Lower lobe of right lung (tissue), 2 donors: ENCODE measurements at places on chromosomes 12 and 14. TPM values are rescaled to one million over a fixed set of nuclear protein-coding genes. Genes with fewer than 3 reads are reported as not detected.

The PRH2 gene
- total RNA-seq, result not detected

- DNase-seq, result no peak
Measured at GRCh38 chr14:50350975-50351374, 38.9 kb downstream of the DMAC2L start.

DNA sequence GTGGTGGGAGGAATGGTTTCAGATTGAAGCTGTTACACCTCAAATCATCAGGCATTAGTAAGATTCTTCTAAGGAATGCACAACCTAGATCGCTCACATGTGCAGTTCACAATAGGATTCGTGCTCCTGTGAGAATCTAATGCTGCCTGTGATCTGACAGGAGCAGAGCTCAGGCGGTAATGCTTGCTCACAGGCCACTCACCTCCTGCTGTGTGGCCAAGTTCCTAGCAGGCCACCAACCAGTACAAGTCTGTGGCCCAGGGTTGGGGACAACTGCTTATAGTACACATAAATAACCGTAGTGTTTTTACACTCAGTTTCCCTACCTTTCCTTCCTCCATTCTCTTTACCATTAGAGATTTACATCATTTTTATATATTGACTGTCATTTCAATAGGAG lies 121.4 kb downstream of the SLCO1B3 start:
- no peak for DNase-seq

DNA sequence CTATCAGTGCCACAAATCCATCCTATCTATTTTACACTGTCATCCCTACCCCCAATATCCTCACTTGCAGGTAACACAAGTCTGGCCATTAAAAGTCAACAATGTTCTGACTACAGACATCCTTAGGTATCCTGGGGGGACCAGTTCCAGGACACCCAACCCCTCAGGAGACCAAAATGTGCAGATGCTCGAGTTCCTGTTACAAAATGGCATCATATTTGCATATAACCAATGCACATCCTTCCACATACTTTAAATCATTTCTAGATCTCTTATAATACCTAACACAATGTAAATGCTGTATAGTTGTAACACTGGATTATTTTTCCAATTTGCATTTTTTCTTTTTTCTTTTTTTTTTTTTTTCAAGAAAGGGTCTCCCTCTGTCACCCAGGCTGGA lies 6.9 kb downstream of the SYCP3 start:
- DNase-seq, result no peak

DNA sequence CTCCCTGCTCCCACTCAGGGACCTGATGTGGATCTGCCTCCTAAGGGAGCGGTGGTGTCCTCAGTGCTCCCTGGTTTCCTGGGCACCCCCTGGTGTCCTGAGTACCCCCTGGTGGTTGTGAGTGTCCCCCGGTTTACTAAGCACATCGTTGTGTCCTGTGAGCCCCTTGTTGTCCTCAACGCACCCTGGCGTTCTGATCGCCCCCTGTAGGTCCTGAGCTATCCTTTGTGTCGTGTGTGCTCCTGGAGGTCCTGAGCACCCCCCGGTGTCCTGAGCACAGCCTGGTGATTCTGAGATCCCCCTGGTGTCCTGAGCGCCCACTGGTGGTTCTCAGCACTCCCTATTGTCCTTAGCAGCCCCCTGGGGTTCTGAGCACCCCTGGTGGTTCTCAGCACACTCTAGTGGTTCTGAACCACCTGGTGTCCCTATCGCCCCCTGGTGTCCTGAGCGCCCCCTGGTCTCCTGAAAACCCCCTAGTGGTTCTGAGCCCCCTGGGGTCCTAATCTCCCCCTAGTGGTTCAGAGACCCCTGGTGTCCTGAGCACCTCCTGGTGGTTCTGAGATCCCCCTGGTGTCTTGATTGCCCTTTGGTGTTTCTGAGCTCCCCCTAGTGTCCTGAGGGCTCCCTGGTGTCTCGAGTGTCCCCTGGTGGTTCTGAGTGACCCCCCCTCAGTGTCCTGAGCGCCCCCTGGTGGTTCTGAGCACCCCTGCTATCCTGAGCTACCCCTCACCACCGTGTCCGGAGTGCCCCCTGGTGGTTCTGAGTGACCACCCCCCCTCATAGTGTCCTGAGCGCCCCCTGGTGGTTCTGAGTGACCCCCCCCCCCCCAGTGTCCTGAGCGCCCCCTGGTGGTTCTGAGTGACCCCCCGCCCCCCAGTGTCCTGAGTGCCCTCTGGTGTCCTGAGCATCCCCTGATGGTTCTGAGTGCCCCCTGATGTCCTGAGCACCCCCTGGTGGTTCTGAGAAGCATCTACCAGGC lies 615.1 kb downstream of the TMEM121 start:
- DNase-seq, result no peak

GRCh38 chr14:39593377-39593776 lies 161.1 kb upstream of the FBXO33 start:
- no peak for DNase-seq

- DNase-seq, result no peak
Measured at GRCh38 chr12:25524366-25524765, 28.7 kb downstream of the LMNTD1 start.

GRCh38 chr14:104882325-104882973 lies 17.4 kb downstream of the CEP170B start:
- peak; percentile 82 for DNase-seq

The SOAT2 gene
- total RNA-seq, result not detected

GRCh38 chr12:108879615-108880254 lies at the start of gene DAO:
TSS of gene DAO (plus strand) at chr12:108880092. CDS start at chr12:108885007, 4,915 bp downstream.
- no peak for DNase-seq

DNA sequence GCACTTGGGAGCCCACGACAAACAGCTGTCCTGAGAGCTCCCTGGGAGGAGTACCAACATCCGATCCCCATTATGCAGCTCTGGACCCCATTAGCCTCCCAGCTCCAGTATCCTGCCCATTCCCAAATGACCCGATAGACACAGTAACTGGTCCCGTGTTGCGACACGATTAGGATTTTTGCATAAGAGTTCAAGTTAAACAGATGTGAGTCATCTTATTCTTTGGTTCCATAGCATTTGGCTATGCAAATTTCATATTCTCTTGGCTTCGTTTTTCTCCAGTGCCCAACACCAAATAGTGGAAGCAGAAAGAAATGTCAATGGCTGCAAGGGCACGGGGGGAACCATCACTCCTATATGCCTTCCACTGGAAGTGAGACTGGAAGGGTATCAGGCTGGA lies 43.0 kb upstream of the LRRC10 start:
- DNase-seq, result no peak

The BCL2L2 gene
- total RNA-seq, result 43.9 TPM

The GLI1 gene
- total RNA-seq, result 0.21 TPM

DNA sequence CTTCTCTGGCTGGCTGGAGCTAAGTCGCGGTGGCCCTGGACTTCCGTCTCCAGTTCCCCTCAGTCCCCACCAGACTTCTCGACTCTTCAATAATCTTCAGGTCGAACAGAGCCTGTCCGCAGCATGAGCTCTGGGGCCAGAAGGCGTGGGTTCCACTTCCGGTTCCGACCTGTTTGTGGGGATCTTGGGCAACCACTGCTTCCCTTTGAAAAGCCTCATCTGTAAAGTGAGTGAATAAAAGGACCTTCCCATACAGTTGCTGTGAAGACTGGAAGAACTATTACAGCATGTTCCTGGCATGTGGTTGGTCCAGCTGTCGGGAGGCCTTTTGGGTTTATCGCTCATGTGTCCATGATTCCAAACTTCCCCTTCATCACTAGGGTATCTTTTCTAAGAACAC lies 19.4 kb downstream of the ADGRD1 start:
- no peak for DNase-seq

The GLIPR1L1 gene
- total RNA-seq, result not detected

The ADSS1 gene
- total RNA-seq, result 5.1 TPM

- no peak for DNase-seq
Measured at GRCh38 chr12:110149086-110149660, 25.0 kb downstream of the IFT81 start.

DNA sequence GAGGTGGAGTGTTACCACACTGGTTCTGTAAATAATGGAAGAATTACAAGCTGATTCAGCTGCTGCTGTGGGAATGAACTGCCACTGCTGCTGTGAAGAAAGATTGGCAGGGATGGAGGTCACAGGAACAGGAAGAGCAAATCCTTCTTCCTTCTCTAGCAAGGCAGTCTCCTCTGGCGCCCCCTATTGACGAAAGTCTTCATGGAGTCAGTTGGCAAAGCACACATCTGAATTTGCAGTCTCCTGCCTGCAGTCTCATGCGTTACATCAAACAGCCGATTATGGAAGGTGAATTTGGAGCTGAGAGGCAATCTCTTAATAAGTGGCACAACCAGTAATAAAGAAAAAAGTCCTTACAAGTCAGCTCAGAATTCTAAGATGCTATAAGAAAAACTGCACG lies 106.0 kb upstream of the TMTC1 start:
- no peak for DNase-seq

- peak; percentile 92 for DNase-seq
Measured at GRCh38 chr12:124369055-124369826, 74.3 kb downstream of the RFLNA start.

- DNase-seq, result no peak
Measured at GRCh38 chr12:54358191-54358944, 5.9 kb downstream of the GPR84 start.

The NDRG2 gene
- total RNA-seq, result 92.7 TPM

The TRIM9 gene
- total RNA-seq, result 0.92 TPM

GRCh38 chr12:131436922-131437705 lies 273.8 kb upstream of the SFSWAP start:
- no peak for DNase-seq

The MAP1LC3B2 gene
- 1.9 TPM for total RNA-seq

- no peak for DNase-seq
Measured at GRCh38 chr14:37985826-37986470, 221.8 kb upstream of the SSTR1 start.

The ZNF891 gene
- 2.6 TPM for total RNA-seq

DNA sequence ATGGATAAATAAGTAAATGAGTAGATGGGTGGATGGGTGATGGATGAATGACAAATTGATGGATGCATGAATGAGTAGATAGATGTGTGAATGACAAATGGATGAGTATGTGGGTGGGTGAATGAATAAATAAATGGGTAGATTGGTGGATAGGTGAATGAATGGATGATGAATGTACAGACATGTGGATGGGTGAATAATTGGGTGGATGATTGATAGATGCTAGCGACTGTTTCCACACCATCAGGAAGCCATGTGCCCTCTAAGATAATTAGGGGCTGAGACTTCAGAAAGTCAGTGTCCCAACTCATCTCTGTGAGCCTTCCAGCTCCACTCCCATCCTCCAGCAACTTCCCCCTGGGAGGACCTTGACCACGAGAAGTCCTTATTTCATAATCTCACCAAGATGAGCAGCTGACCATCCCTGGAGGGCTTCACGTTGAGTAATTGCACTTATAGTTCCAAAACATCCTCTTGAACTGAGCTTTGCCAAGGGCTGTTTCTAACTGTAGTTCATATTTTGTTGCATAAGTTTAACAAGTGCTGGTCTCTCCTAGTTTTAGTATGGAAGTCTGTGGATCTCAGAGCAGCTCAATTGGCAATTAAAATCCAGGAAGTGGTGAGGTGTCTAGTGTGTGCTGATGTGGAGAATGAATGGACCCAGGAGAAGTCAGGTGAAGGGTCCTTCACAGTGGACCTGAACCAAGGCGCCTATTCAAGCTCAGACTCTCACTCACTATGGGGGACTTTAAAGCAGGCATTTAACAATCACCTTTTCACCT lies 295.7 kb downstream of the ADGRD1 start:
- DNase-seq, result no peak

- no peak for DNase-seq
Measured at GRCh38 chr12:85182699-85183098, 97.3 kb upstream of the ALX1 start.

The LRR1 gene
- total RNA-seq, result 9.0 TPM

DNA sequence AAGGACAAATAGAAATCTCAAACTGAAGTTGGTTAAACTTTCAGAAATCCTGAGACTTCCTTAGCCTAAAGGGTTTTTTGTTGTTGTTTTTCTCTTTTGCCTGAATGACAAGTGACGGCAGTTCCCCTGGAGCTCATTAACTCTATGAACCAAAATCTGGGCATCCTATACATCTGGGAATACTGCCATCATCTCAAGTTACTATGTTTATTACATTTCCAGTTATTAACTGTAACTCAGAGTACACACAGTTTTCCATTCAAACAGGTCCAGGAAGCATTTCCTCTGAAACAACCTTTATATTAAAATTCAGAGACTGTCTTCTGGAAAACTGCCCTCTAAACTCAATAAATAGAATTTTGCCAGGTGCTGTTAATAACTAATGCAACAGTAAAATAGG lies 55.6 kb upstream of the CDKL1 start:
- DNase-seq, result no peak

- peak; percentile 26 for DNase-seq
Measured at GRCh38 chr14:100858838-100859220, 32.9 kb downstream of the MEG3 start.

The GRIP1 gene
- 4.3 TPM for total RNA-seq

The CCDC88C gene
- 45.8 TPM for total RNA-seq

The OR4K15 gene
- not detected for total RNA-seq
